KG1 (cell line): ENCODE measurements at places on chromosomes 16 and 17.

DNA sequence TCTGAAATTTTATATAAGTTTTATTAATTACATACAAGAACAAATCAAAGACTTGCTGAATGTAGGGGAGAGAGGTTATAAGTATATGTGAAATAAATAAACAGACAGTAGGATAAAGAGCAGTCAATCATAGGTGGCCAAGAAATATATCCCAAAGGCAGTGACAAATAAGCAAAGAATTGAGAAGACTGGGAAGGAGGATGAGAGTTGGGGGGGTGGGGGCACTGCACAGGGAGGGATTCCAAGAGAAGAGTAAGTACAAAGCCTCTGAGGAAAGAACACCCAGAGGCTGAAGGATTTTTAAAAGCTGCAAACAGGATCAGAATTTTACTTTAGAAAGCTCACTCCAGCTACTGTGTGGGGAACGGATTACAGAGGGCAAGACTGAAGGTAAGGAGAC is 2.8 kb downstream of the PELP1 start:
- no peak for DNase-seq

DNA sequence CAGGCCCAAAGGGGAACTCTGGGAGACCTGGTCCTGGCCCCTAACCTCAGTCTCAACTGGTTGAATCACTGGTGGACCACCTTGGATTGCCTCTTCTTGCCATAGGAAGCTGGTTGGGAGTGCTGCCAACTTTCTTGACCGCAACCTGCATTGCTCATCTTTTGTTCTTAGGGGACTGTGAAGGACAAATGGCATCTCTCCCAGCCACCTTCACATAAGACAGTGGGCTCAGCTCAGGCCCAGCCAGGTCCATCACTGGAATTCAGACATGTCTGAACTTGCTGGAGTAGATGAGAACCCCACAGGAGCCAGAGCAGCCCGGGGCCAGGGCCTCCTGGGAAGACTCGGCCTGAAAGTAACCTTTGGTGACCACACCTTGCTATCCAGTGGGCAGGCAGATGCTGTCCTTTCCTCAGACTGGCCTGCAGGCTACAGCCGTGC is 18.8 kb downstream of the ADORA2B start:
- DNase-seq: no peak

DNA sequence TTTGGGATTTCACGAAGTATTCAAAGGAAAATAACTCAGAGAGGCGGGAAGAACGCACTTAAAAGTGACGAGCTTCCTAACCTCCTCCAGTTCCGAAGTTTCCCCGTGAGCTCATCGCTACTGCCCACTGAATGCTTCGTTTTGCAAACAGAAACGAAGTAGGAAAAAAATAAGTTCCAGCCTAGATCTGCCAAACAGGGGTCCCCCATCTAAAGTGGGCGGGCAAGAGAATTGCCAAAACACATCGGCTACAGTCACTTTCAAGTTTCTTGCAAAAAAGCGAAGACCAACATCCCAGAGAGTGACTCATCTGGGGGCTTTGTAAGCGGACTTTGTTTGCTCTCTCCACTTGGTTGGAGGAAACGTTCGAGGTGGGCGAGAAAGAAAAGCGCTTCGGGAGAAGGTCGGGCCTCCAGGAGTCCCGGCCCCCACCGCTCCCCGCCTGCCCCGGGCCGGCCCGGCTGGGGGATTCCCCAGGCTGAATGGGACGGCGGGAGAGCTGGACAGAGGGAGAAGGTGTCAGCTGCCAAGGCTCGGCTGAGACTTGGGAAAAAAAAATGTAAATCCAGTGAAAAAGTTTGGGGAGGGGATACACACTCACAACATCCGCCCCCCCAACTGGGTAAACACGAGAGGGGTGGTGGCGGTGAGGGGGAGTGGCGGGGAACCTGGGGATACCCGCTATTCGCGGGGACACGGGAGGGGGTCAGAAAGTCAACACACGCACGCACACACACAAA is 1.0 kb downstream of the VEZF1 start:
- peak; percentile 28 for DNase-seq

- no peak for DNase-seq
These were observed 64.9 kb upstream of the LRRC37A3 start for GRCh38 chr17:64984181-64984580.

DNA sequence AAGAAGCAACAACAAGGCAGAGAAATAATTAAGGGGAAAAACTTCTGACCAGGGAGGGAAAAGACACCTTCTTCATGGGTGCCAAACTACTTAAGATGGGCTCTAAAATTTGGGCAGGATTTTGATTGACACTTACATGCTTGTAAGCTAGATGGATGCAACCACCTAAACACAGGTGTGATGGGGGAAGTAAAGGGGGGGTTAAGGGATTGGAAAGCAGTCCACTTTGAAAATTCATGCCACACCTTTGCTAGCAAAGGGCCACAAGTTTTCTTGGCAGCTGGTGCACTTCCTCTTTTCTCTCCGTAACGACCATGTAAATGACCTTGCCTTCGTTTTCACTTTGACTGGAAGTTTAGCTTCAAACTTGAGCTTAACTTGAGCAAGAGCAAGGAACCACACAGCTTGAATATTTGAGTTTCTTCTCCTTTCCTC is 14.3 kb upstream of the PRKAR1A start:
- DNase-seq: peak; percentile 56

DNA sequence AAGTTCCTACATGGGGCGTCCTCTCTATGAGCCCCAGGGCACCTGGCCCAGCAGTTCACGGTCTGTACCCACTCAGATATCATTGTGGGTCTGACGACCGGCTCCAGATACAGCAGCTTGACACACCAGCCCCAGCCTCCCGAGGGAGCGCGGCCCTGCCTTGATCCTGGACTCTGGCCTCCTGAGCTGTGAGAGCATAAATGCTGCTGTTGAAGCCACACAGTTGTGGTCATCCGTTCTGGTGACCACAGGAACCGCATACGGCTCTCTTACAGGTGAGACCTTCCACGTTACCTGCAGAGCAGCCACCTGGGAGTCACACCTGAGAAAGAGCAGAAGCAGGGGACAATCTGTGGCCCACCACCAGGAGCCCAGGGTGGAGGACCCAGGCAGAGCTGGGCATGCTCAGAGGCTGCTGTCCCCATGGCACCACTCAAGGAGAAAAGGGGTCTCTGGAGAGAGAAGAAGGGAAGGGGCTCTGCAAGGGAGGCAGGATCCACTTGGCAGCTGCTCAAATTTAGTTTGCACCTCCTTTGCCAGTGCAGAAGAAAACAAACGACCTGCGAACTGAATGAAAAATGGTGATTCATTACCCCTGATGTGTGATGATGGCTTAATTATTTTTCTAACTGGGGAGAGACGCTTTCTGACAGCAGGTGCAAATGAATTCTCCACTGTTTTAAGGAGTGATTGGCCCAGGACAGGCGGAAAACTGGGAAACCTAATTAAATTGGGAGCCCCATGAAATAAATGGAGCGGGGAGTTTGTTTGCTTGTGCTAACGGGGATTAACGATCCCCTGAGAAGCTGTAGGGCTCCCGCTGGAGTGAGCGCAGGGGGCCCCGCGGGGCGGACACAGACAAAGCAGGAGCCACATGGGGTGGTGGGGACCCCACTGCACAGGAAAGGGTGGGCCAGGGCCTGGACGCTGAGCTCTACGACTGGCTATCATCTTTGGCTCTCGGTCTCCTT is 208.9 kb downstream of the RBFOX3 start:
- no peak for DNase-seq

- DNase-seq: no peak
These were observed 14.4 kb downstream of the CUEDC1 start for GRCh38 chr17:57940653-57941329.

DNA sequence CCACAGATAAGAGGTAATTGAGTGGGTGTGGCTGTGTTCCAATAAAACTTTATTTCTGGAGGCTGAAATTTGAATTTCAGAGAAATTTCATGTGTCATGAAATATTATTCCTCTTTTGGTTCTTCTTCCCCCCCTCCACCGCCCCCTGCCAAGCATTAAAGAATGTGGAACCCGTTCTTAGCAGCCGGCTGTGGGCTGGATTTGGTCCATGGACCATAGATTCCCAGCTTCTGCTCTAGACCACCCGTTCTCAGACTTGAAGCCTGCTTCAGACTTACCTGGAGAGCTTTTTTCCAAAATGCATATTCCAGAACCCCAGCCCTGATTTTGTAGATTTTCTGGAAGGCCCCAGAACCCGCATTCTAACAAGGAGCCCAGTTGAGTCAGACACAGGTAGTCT is 15.1 kb upstream of the LASP1NB start:
- no peak for DNase-seq

DNA sequence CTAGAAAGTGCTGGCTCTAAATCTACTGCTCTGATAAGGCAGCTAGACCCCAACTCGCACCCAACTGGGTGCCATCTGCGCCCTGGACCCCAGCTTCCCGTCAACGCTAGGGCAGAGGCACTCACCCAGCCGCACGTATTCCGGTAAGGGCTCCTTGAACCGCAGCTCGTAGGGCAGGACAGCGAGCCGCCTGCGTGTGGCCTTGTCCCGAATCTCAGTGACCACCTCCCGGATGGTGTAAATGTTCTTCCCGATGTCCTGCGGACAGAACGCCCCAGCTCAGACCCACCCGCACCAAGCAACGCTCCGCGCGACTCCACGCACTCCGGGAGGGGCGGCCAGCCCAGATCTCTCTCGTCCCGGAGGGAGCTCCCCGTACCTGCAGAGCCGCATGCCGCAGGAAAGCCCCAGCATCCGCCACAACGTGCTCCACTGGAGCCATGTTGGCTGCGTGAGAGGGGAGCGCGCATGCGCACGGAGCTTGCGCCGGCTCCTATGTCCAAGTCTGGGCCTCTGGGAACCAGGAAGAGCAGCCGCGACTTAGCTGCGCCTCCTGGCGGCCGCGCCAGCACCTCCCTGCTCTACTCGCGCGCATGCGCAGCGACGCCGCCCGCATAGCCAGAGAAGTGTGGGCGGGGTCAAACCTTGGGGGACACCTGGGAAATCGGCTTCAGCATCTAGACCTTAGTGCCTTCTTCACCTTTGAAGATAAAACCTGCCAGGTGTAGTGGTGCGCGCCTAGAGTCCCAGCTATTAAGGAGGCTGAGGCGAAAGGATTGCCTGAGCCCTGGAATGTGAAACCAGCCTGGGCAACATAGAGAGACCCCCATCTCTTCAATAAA is at the start of gene NOB1:
TSS of gene NOB1 (minus strand) at position 458 of the 842 bp plus-strand sequence. CDS start at position 442, 16 bp downstream.
- DNase-seq: peak; percentile 96

DNA sequence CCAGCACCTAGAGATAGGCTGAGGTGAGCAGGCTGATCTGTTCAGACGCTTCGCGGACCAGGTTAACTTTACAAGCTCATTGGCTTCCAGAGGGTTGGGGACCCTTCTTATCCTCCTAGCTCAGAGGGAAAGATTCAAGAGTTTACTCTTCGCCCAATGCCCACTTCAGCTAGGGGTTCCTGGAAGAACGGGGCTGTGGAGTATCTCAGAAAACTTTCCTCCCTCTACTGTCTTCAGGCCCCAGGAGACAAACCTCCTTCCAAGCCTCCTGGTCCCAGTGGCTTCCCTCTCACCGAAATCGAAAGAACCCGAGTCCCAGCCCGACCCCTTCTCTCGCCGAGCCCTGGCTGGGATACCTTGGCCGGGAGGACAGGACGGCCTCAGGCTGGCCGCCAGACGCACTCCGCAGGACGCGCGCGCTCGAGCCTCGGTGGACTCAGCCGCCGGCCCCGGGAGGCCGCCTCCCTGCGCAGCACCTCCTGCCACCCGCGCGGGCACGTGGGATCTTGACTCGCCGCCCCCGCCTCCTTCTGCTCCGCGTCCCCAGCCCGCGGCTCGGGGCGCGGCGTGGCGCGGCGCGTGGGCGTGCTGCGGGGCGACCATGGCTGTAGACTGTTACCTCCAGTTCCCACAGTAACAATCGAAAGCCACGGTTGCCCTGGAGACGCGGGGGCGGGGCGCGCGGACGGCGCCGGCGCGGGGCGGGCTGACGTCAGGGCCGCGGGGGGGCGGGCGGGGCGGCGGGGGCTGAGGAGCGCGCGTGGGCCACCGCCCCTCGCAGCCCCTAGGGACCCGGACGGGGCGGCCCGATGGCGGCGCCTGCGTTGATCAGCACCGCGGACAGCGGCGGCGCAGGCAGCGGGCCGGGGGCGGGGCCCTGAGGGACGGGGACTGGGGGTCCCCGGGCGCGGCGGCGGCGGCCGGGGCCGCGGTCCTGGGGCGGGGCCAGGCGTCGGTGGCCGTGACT is 5.3 kb upstream of the HIC1 start:
- no peak for DNase-seq

- no peak for DNase-seq
These were observed 307.5 kb upstream of the SALL1 start for GRCh38 chr16:51458356-51459140.

DNA sequence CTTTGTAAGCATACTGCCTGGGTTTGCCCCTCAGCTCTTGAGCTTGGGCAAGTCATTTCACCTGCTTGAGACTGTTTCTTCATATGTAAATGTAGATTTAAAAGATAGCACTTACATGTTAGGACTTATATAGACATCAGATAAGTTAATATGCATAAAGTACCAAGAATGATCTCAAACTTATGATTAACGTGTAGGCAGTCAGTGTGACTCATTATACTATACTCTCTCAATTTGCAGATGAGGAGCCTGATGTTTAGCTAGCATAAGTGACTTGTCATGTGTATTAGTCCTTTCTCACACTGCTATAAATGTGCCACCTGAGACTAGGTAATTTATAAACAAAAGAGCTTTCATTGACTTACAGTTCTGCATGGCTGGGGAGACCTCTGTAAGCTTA is 690.5 kb downstream of the KCNJ2 start:
- DNase-seq: no peak

DNA sequence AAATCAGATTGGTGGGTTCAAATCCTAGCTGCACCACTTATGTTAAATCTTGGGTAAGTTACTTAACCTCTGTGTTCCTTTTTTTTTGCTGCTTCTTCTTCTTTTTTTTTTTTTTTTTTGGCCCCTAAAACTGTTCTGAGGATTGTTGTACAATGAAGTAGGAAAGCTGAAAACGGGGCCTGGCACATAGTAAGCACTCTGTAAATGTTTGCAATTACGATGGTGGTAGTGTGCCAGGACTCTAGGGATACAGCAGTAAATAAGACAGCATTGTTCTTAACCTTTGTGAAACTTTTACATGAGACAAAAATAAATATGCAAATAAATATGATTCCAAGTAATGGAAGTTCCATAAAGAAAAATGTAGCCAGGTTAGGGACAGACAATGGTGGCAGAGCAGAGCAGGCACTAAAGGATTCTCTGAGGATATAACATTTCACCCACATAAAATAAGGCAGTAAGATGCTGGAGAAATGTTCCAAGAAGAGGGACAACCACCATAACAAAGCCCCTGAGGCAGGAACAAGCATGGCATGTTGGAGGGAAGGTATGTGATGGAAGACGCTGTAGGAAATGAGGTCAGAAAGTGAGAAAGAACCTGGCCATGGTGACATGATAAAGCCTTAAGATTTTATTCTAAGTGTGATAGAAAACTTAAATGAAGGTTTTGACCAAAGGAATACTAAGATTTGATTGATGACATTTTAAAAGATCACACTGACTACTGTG is 127.3 kb downstream of the NLK start:
- no peak for DNase-seq

GRCh38 chr17:522919-523318 is 170.3 kb upstream of the RPH3AL start:
- DNase-seq: no peak
